ENCODE measurements at places on chromosomes 1 and 21. TPM values are rescaled to one million over a fixed set of nuclear protein-coding genes. Genes with fewer than 3 reads are reported as not detected.

Gene SNAPIN
- 84.0 TPM for total RNA-seq

Gene COL16A1
- total RNA-seq = 156 TPM

Gene SETDB1
- 23.5 TPM for total RNA-seq

Gene CD1B
- not detected for total RNA-seq

GRCh38 chr1:177912991-177913390 lies 56.9 kb downstream of the SEC16B start:
- DNase-seq = no peak

DNA sequence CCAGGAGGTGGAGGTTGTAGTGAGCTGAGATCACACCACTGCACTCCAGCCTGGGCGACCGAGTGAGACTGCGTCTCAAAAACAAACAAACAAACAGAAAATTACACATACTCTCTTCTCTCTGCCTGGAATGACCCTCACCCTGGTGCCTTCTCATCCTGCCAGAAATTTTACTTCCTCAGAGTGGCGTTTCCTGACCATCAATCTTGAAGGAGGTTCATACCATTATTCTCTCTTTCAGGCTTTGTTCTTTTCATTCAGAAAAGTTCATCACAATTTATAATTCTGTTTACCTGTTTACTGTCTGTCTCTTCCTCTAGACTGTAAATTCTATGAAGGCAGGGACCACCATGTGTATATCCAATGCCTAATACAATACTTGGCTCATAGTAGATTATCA lies 79.3 kb downstream of the RPS6KA1 start:
- no peak for DNase-seq

DNA sequence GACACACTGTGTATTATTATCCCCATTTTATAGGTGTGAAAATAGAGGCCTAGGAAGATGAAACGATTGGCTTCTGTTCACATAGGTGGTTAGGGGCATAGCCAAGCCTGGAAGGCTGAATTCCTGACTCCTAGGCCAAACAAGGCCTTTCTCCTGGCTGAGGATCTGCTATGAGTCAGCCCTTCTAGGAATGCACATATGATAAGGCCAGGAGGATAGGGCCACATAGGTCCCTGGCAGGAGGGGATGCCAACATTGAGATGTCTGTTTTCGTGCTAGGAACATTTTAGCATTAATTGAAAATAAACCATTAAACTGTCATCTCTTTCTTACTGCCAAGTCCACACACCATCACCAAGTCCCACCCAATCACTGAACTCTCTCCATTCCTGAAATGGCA lies 9.2 kb downstream of the CSMD2 start:
- peak; percentile 31 for DNase-seq

- no peak for DNase-seq
These were observed 22.9 kb upstream of the PKN2 start for GRCh38 chr1:88661188-88661587.

- DNase-seq = peak; percentile 89
These were observed at the start of gene PYGO2 for GRCh38 chr1:154961207-154962155. PYGO2 (minus strand) TSS chr1:154961782; CDS start chr1:154961576, 206 bp downstream.

DNA sequence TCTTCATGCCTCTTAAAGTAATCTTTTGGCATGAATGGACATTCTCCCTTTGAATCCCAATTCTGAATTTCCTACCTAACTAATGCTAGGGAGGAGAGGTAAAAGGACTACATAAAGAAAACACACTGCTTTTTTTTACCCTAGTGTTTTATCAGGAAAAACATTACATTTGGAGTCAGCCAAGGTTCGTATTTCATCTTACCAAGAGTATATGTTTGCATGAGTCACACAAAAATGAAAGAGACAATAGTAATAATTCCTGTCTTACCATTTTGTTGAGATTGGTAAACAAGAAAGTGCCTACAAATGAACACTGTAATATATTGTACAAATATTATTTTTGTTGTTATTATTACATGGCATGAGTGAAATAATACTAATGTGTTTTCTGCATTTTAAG lies 112.9 kb upstream of the WARS2 start:
- no peak for DNase-seq

GRCh38 chr1:50181027-50181663 lies 72.4 kb downstream of the ELAVL4 start:
- DNase-seq = peak; percentile 42

DNA sequence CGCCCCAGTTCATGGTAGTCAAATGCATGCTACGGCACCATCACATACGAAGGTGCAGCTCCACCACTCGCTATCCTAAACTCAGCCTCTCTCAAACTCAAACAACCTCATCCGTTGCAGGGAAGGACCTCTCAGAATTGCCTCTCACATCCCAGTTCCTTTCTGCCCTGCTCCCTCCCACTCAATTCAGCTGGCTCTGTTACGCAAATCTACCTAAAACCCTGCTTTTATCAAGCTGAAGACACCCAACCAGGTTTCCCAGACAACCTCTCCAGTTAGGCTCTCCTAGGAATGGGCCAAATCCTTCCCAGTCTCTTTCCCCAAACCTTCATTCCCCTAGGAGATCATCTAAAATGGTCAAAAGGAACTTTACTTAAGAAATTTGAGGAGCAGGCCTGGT lies 62.9 kb downstream of the CLSTN1 start:
- DNase-seq = no peak

GRCh38 chr1:62280150-62280549 lies 39.1 kb downstream of the KANK4 start:
- DNase-seq = no peak

DNA sequence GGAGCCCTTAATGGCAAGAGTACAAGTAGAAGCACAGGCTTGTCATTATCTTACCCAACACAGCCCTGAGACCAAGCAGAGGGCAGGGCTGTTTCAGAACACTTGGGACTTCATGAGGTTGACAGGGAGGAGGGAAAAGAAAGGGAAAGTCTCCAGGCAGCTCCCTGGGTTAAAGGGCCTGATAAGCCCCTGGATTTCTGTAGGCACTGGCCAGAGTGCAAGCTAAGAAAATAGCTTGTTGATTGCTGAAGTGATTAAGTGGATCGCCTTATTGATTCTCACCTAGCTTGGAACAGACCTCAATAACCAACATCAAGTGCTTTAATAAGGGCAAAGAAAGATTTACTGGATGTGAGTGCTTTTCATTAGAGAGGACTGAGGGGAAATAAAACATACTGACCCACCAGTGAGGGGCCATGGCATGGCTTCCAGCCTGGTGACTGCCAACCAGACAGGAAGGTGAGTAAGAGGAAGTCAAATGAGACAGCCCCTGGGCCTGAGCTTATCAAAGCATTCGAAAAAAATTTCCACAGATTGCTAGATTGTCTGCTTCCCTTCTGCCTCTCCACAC lies 121.4 kb upstream of the NFIA start:
- peak; percentile 6 for DNase-seq

DNA sequence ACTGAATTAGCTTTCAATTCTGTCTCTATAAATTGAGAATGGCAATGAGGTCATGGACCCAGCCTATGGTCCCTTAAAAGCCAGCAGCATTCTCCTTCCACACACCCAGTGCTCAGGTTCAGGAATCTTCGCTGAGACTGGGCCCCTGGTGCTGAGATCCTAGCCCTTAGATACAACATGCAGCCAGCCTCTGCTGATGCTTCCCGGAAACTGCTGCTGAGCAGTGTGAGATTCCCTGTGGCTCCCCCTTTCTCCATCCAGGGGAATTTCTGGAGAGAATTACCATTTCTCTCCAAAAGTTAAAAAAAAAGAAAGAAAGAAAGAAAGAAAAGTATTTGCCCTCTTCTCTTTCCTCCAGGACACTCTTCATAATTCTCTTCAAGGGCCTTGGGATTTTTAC lies 31.7 kb upstream of the RALGPS2 start:
- no peak for DNase-seq
